ENCODE measurements at places on chromosomes 2 and 18.

GRCh38 chr2:51344886-51345285 is 313.0 kb upstream of the NRXN1 start:
- no peak for DNase-seq

DNA sequence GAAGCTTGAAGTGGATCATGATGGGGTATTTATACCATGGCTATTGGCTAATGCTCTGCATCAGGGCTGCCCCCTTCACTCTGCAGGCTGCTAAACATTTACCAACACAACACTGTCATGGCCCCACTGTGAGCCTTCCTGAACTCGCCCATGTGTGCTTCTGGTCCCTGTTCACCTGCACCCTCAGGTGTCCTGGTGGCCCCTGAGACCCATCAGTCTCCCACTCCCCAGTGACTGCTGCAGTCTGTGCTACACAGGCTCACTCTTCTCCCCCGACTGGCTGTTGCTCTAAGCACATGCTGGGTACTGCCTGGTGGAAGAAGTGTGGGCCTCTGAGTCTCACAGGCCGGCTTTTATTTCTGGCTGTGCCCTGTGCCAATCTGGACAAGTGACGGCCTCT is 183.0 kb upstream of the HS6ST1 start:
- no peak for DNase-seq

GRCh38 chr2:117785740-117786139 is 28.8 kb upstream of the DDX18 start:
- DNase-seq: no peak

DNA sequence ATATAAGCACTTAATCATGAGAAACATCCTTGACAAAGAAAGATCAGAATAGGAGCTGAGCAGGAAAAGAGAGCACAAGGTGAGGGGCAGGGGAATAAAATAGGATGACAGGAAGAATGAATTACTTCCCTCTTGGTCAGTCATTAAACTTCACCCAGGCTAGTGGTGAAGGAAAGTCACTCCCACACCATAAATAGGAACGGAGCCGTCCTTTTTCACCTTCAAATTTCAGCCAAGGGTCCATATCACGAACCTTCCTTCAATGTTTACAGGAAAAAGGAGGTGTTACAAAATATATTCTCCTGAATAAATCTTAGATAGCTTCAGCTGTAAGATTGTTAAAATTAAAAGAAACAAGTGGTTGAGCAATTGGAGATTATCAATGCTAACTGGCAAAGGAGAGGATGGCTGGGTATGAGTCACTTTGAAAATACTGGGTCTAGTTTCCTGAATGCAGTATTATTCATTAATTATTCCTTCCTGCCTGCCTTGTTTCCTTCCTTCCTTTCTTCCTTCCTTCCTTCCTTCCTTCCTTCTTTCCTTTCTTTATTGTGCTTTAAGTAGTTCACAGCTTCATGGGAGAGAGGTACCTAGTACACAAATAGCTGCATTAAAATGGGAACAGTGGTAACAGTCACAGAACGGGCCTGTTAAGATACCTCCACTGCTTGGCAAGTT is 292.3 kb upstream of the ID2 start:
- no peak for DNase-seq

- DNase-seq: no peak
These were observed 56.3 kb upstream of the ACMSD start for GRCh38 chr2:134782107-134782506.

DNA sequence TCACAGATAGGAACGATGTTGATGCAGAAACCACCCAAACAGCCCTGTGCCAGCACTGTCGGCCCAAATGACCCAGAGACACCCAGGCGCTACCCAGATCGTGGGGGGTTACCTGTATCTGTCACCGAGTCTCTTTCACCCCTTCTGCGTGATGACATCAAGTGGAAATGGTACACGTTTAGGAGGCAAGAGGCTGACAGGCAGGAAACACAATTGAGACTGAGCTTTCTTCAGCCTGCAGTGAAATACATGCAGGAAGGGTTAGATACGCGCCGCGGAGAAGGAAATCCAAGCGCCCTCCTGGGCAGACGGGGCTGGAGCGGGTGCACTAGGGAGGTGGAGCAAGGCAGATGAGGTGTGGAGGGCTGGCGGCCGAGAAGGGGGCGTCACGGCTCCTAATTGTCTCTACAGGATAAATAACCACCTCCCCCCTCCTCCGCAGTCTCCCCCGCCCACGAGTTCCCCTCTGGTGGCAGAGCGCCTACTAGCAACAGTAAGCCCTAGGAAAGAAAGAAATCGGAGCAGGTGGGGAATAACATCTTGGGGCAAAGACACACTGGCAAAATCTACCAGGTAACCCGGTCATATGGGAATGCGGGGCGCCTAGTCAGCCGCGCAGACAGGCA is at the start of gene RNF152:
TSS of gene RNF152 (minus strand) at position 325 of the 626 bp plus-strand sequence. CDS start 76,544 bp downstream, outside the sequence.
- no peak for DNase-seq

DNA sequence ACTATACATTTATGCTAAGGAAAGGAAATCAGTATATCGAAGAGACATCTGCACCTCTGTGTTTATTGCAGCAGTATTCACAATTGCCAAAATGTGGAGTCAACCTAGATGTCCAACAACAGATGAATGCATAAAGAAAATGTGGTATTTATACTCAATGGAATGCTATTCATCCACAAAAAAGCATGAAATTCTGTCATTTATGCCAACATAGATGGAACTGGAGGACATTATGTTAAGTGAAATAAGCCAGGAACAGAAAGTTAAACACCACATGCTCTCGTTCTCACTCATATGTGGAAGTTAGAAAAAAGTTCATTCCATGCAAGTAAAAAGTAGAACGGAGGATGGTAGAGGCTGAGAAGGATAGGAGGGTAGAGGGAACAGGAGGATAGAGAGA is 59.5 kb downstream of the TWSG1 start:
- no peak for DNase-seq

DNA sequence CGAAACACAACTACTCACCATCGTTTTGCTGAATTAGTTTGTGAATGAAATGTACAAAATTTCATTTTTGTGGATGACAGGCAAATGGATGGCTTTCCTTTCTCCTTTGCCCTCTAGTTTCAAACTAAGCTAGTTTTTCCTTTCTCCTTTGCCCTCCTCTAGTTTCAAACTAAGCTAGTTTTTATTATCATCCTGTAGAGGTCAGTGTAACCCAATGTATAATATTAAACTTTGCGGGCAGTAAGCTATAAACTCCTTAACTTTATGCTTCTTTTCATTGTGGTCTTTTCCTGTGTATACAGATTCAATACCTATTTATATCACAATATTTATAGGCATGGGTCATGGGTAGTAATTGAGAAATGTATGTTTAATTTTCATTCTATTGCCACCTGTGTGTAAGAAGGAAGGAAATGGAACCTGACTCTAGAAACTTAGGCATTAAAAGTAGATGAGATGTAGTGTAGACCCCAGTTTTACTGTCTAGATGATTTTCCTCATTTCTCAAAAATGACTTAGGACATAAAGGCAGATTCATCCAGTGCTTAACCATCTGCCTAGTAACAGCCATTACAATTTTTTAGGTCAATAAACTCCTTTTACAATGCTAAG is 58.1 kb downstream of the MAP3K19 start:
- no peak for DNase-seq

- no peak for DNase-seq
These were observed 475.0 kb upstream of the POU3F3 start for GRCh38 chr2:104378853-104379374.

GRCh38 chr2:128312411-128312810 is 6.3 kb downstream of the HS6ST1 start:
- no peak for DNase-seq

DNA sequence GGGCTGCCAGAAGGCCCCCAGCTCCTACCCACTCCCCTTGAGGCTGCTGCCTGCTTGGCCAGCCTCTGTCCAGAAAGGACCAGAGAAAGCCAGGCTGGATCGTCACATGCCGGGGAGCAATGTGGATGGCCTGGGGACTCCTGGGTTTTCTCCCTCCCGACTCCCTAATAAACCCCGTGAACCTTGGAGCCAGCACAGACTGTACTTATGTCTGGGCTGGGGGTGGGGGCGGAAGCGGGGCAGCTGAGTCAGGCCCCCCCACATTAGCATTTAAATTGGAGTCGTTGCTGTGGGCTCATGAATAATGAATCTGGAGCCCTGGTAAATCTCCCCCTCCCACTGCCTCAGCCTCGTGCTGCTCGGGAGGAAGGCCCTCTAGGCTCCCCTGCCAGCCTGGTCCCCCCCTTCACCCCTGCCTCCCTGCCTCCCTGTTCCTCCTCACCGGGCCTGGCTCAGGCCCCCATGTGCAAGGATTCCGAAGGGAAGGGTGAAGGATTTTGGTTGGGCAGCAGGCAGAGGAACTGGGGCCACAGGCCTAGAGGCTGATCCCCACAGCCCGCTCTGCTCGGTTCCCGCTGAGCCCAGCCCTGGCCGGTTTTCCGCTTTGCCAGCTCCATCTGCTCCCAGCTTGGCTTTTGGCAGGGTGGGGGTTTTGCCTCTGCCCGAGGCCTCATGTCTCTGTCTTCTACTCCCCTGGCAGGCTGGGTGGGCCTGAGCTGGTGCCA is 7.3 kb upstream of the ASIC4 start:
- DNase-seq: no peak

- no peak for DNase-seq
These were observed 7.1 kb upstream of the CELF4 start for GRCh38 chr18:37572736-37573135.

DNA sequence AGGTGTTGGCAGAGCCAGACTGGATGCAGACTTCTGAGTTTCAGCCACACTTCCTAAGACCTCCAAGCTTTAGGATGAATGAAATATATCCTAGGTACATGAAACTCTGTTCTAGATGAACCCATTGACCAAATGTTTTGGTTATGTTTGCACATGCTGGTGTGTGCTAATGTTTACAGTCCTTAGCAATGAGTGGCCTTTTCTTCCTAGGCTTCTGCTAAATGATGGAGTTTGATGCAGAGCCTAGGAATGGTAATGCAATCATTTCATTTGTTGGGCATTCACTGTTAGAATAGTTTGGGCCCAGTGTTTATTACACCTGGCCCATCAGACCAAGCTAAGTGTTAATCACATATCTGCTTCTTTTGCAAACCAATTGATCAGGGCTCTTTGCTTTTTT is 464.7 kb downstream of the MEIS1 start:
- no peak for DNase-seq

- DNase-seq: no peak
These were observed 251.1 kb upstream of the TRIB2 start for GRCh38 chr2:12465631-12466135.

GRCh38 chr2:65427532-65427931 is 4.9 kb downstream of the SPRED2 start:
- no peak for DNase-seq

DNA sequence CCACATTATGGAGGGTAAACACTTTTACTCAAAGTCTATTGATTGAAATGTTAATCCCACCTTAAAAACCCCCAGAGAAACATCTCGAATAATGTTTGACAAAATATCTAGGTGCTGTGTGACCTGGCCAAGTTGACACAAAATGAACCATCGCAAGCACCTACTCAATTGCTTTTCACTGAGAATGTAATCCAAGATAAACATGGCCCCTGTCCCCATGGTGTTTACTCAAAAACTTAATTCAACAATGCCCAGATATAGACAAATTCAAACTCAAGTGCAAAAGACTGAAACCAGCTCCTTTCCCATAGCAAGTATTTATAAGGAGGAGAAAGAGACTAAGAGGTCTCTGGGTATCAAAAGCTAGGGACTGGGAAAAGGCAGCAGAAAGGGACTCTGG is 15.0 kb upstream of the ACMSD start:
- no peak for DNase-seq

Measured in stimulated activated CD4-positive, alpha-beta T cell treated with anti-CD3 and anti-CD28 coated beads, Interleukin-15, amount 100 ng/mL, for 1 hour (primary cell).